Thyroid gland (tissue), 4 donors: ENCODE measurements at places on chromosomes 7 and 10.

DNA sequence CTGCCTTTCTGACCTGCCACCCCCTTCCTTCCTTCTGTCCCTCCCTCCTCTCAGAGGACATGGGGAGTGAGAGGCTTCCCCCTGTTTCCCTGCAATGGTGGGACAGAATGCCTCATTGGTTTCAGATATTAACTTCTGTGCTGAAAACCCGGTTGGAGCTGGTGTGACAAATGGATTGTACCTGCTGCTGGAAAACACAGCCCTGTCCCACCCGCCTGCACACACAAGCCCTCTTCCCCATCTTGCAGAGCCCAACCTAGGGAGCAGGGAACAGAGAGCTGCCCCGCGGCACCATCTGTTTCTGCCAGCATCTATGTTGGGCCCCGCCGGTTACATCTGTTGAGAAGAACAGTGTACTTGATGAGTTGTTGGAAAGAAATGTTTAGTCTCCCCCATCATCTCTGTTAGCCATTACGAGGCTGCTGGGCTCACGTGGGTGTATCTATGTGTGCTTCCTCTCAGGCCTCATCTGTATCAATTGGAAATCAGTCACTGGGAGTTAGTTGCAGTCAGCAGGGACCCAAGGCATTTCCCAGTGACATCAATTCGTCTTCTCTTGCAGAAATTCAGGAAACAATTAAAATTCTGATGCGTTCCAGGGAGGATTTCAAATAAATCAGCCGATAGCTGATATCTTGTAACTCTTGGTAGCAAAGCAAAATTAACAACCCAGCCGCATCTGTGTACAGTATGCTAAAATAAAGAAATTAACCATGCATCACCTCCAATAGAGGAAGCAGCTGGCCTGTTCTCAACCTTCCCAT is 725.6 kb upstream of the GALNT17 start:
- no peak for DNase-seq

DNA sequence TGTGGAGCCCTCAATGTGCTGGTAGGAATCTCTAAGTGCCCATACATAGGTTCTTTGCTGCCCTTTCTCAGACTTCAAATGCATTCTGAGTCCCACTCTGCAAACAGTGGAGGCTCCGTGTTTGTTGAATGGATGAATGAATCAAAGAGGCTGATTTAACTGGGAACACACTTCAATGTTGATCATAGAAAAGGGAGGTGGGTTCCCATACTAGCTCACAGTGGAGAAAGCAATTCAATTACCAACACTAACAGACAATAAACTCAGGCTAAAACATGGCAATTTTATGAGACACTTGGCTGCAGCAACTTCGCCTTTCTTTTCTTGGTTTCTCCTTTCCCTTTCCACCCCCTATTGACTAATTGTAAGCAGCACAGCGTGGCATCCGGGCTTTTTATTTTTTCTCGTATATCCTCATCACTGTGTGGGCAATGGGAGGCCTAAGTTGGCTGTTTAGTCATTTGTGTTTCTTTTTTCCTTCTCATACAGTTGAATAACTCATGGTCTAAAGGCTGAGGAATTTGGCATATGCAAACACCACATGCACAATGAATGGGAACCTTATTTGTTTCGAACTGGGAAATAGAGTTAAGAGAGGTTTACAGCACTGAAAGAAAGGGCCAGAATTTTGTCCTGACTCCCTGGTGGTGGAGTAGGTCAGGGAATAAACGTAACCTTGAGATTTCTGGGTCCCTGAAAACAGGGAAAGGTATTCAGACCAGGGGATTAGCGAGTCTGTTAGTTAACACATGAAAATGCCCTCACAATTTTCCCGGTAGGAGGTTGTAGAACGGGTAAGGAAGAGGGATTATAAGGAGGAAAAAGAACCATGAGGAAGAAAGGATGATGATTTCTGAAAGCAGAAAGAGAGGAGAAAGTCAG is 858.5 kb downstream of the KCNMA1 start:
- DNase-seq: peak; percentile 7

DNA sequence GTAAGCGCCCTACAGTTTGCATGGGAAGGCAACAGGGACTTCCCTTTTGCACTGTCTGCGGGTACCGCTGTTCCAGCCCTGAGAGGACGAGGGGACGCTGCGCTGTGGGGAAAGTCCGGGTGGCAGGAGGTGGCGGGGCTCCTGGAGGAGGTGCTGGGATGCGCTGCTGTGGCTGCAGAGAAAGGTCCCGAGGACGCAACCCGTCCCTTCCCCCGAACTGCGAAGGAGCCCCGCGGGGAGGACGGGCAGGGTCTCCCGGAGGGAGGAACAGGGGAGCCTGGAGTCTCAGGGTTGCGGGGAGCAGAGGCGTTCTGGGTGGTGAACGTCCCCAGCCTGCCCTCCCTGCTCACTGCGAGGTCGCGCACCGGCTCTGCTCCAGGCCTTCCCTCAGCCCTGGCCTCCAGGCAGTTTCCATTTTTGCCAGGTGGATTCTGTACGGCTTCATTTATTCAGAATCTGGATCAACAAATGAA is 91.6 kb downstream of the CXCL12 start:
- DNase-seq: no peak

DNA sequence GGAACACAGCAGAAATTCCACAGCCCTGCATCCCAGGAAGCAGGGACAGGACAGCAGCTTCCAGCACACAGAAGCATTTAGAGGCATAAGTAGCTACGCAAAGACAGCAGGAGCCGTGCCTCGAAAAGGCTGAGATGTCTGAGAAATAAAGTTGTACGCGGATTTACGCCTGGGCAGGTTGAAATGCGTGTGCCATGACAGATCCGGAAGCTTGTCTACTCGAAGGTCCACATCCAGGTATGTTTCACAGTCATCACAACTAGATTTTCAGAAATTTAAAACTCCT is 26.1 kb downstream of the DIP2C start:
- no peak for DNase-seq

DNA sequence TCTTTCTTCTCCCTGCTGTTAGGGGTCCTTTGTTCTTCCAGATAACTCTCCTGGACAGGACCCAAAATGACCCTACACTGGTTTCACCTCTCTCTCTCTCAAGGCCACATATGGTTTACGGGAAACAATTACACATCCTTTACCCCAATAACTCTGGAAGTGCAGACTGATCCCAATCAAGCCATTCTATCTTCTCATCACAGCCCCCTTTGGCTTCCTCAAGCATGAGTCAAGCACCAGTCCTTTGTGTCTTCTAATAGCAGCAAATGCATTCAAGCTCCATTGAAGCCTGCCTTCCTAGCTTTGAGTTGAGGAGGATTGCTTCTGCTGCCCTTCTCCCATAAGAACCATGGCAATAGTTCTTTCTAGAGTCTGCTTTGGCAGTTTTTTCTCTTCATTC is 20.2 kb downstream of the C10orf67 start:
- DNase-seq: no peak

- DNase-seq: no peak
These were observed 581.8 kb downstream of the GRID1 start for GRCh38 chr10:85784792-85785191.

GRCh38 chr10:13862546-13863233 is 275.9 kb downstream of the PRPF18 start:
- no peak for DNase-seq

GRCh38 chr7:21580073-21580521 is 37.3 kb downstream of the DNAH11 start:
- DNase-seq: no peak

DNA sequence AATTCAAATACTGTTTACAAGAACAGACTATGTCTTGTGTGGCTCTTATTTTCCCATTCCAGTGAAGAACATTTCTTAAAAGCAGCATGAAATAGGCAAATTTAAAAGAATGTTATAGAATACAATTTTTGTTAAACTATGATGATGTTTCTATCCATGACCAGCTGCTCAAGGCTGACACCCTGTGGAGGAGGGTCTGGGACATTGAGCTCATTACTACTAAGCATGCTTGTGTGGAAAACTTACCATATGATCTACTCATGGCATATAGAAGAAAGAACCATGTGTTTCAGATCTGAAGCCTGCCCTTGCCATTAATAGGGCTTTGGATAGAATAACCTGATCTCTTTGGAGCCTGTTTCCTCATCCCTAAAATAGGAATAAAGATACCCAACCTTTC is 125.0 kb downstream of the FOXP2 start:
- peak; percentile 52 for DNase-seq

- no peak for DNase-seq
These were observed 66.6 kb downstream of the ALOX5 start for GRCh38 chr10:45440511-45441062.

GRCh38 chr7:12674053-12674452 is 13.4 kb upstream of the ARL4A start:
- no peak for DNase-seq

DNA sequence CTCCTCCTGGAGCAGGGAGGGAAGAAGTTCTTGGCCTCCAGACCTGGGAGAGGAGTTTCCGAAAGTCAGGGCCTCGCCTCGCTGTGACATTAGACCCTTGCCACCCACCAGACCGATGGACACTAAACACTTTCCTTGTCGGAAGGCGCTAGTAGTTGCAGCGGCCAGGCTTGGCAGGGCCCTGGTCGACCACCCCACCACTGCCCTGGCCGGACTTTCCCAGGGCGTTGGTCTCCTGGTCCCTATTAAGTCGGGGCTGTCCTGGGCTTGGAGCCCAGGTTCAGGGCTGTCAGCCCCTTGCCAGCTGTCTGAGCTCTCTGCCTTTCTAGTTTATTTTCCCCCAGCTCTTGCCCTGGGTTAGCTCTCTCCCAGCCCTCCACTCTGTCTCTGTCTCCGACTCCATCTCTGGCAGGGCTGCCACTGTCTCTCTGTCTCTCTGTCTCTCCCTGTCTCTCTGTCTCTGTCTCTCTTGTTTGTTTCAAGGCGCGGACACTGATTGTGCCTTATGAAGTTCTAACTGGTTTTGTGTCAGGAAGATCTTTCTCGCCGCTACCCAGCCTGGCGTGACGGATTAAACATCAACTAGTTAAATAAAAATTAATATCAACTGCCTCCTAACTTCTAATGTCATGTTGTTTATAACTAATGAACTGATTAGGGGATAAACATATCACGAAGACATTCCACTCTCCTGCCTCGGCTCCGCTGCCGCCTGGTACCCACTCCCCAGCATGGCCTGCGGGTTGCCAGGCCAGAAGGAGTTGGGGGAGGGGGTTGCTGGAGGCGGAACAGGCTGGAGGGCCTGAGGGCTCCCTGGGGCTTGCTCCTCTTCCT is 13.8 kb upstream of the PAX2 start:
- DNase-seq: no peak

DNA sequence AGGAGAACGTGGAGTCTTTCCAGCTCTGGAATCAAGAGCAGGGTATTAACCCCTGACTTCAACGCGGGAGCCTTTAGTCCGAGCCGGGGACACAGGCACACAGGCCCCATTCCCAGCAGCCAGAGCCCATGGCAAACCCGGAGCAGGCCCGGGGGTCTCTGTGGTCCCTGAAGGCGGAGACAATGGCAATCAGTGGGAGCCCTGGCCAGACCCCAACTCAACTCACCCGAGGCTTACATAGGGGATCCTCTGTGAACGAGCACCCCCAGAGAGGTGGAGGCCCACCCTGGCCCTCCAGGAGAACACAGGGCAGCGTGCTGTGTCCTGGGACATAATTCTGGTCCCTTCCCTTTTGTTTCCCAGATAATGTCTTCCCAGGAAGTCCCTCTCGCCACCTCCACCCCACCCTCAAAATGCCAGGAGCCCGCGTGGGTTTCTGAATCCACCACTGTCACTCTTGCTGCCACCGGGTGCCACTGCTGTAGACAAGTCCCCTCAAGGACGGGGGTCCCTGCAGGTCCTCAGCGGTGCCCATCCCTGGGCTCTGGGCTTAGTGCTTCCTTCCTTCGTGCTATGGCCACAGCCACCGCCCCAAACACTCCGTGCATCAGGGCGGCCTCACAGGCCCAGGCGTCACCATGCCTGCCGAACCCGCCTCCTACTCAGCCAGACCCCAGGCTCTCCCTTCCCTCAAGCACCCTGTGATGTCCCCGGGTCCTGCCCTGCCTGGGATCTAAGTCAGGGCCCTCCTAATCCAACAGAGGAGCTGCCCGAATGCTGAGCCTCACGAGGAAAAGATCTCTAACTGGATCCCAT is 28.6 kb upstream of the PPP2R2D start:
- no peak for DNase-seq

DNA sequence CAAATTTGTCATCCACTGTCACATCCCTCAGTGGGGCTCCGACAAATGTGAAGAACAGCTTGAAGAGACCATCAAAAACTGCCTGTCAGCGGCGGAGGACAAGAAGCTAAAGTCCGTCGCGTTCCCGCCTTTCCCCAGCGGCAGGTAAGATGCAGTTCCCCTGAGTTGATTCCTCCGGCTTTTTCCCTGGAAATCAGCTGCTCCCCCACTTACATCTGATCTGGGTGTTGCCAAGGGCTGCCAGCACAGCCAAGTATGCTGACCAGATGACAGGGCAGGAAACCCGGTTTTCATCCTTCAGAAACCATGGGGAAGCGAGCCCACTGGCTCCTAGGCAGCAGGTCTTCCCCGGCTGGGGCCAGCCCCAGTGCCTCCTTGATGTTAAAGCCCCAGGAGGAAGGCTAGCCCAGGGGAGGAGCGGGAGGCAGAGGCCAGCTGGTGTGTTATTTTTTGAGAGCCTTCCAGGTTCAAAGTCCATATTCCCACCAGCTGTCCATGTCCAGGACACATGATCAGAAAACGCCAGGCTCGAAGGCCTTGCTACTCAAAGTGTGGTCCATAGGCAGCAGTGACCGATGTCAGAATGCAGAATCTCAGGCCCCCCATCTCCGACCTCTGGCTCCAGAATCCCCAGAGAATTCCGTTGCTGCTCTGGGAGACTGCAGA is 23.4 kb downstream of the AIFM2 start:
- no peak for DNase-seq

DNA sequence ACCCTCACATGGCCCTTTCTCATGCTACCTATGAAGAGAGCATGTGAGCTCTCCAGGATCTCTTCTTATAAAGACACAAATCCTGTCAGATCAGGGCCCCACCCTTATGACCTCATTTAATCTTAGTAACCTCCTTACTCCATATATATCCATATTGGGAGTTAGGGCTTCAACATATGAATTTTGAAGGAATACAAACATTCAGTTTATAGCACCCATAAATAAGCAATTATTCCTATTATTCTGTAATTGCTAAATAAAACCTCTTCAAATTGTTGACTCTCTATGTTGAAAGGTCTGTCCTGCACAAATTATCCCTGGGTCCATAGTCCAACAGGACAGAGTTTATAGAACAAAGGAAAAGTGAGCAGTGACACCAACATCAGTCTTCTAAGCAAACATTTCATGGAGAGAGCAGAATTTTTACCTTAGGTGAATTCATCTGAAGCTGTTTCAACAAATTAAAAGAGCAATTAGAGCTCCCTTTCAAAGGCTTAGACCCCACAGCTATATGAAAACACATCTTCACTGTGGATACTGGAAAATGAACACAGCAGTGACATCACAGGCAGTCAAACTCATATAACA is 12.2 kb downstream of the DOCK4 start:
- no peak for DNase-seq

DNA sequence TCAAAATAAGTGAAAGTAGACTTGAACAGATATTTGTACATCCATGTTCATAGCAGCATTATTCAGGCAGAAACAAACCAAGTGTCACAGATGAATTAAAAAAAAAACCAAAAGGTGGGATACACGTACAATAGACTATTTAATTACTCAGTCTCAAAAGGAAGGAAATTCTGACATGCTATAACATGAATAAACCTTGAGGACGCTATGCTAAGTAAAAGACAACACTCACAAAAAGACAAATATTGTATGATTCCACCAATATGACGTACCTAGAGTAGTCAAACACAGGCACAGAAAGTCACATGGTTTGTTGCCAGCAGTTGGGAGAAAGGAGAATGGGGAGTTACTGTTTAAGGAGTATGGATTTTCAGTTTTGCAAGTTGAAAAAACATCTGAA is 18.0 kb upstream of the CFAP70 start:
- DNase-seq: no peak
